ENCODE measurements at places on chromosomes 2 and 18.
A peak's percentile ranks its signal among the peaks of the same experiment; 100 is the strongest.

DNA sequence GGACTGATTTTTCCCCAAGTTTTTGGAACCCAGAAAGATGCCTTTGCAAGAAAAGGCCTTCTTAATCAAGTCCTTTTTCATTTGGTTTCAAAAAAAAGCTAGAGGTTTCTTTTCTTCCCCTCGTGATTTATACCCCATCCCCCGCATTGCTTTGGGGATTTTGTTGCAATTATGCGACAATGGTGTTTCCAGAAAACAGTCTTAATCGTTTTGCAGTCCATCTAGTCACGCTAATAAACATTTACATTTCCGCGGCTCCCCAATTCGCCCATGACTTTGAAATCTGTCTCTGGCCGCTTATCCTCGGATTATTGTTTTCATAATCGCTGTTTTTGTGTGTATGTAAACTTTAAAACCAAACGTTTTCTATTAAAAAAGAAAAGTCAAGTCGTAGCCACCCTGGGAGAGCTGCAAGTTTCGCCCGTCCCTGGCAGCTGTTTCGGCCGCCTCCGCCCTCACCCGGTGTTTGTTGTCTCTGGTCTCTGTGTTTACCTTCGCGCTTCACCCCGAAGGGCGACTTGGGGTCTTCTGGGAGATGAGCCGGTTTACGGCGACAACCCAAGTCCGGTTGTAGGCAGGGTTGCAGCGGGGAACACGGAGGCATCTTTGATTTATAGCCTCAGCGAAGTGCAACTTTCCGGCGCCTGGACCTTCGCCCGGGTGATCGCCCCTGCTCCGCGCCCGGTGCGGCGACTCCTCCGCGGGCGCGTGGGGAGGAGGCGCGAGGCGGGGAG is 667 bp downstream of the SP9 start:
- peak; percentile 13 for DNase-seq

- DNase-seq, result no peak
Observed at GRCh38 chr2:11705063-11705462, 35.1 kb upstream of the NTSR2 start.

- no peak for DNase-seq
Observed at GRCh38 chr2:219440388-219441256, 6.0 kb downstream of the SPEG start.

DNA sequence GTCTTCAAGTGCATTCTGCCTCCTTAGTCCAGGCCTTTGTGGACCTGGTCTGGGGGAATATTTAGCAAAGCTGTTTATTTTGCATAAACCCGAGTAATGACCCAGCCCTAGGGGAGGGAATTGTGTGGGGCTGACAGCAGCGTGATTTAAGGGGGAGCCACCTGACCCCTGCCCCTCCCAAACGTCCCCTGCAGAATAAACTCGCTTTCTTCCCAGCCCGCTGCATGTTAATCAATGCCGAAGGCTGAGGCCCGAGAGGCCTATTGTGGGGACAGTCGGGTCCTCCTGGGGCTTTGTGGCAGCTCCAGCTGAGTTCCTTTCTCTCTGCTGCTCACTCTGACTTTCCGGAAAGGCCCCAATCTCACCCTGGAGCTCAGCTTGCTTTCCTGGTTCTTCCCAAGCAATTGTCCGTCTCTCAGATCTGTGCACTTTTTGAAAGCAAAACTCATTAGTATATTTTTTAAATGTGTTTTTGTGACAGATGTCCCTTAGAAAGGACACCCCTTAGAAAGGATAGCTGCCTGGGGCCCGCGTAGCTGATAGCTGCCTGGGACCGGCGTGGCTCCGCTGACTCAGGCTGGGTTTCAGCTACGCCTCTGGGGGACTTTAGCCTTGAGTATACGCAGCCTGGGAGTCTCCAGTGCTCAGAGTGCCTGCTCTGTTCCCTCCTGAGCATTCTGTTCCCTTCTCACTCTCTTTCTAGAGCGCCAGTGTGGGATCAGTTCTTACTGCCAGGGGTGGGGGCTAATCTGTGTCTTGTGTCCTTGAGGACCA is 158.3 kb downstream of the GLI2 start:
- peak; percentile 87 for DNase-seq
